ENCODE measurements at places on chromosomes 13 and 19.

DNA sequence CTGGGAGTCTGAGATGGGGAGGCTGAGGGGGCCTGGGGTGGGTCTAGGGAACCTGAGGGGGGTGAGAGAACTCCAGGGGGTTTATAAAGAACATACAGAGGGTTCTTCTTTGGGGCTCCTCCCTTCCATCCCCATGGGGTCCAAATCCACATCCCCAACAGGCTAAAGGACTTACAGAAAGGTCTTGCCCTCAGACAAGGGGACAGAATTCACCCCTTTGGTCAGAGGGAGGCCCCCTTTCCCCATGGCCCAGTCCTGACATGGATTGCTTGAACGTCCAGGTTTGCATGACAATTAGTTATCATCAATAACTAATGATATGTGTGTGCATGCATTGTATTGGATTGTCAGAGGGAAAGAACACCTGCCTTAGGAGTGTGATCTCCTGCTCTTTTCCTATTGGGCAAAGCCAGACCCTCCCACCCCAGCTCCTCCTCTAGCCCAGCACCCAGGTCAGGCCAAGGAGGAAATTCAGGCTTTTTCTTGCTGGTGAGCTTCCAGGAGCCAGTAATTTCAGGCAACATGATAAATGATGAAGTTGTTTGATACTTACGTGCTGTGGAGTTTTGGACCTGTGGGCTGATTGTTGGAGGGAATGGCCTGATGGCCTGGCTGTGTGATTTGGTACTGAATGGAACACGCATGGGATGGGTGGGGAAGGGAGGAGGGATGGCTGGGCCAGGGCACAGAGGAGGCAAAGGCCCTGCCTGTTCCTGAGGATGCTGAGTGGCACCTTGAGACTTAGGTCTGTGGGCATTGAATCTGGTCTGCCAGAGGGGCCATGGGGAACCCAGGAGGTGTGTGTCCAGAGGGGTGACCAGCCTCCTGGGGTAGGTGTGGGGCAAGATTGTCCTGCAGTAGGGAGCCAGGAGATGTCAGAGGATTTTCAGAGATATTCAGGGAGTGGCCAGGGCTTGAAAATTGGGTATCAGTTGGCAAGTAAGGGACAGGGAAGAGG, 1.1 kb downstream of the KLHL26 start:
- DNase-seq = no peak

- DNase-seq = no peak
Measured at GRCh38 chr13:40777809-40778175, 6.8 kb upstream of the MRPS31 start.

DNA sequence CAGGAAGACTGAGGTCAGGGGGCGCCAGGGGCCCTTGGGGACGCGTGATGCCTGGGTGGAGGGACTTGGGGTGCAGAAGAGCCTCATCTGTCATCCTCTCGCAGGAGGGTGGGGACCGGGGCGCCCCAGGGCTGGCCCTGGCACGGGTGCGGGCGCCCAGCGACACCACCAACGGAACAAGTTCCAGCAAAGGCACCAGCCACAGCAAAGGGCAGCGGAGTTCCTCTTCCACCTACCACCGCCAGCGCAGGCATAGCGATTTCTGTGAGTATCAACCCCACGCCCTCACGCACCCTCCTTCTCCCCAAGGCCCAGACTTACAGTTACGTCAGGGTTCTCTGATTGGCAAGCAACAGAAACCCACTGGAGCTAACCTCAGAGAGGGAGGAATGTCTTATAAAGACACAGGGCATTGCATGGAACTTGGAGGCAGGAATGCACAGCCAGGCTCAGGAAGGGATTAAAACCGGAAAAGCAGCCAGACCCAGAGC, 29.4 kb downstream of the MARK4 start:
- no peak for DNase-seq

GRCh38 chr13:95188128-95188527, 113.1 kb downstream of the ABCC4 start:
- no peak for DNase-seq

DNA sequence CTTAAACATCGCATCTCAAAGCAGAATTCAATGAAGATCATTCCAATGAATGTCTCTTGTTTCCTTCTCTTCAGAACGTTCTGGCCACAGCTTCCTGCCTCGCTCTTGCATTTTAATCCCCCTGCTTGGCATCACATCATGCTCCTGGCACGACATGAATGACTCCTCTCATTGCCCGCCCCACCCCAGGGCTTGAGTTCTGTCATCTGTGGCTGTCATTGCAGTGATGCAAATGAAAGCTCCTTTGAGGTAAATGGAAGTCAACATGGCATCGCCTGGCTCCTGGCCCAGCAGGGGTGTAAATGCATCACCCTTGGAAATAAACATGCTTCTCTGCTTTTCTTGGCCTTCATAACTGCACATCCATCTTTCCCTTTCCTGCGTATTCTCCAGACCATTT, 48.6 kb downstream of the SCEL start:
- DNase-seq = no peak

- DNase-seq = no peak
Measured at GRCh38 chr13:33994198-33994597, 176.2 kb downstream of the RFC3 start.

GRCh38 chr19:33401683-33402420, 28.3 kb downstream of the CEBPG start:
- DNase-seq = no peak

- no peak for DNase-seq
Measured at GRCh38 chr19:42311657-42312056, 1.5 kb upstream of the TMEM145 start.

DNA sequence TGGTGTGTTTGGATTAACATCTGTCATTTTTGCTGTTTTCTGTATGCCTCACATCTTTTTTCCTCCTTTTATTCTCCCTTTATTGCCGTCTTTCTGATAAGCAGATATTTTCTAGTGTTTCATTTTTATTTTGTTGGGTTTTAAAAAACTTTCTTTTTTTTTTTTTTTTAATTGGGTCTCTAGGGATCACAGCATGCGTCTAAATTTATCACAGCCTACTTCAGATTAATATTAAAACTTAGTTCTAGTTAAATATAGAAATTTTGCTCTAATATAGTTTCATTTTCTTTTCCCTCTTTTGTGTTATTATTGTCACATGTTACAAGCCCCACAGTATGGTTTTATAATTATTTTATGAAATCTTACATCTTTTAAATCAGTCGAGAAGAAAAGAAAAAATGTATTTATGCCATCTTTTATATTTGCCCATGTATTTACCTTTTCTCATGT, 52.7 kb downstream of the SIPA1L3 start:
- DNase-seq = no peak

- DNase-seq = peak; percentile 69
Measured at GRCh38 chr13:104984296-104984818, 1551.1 kb downstream of the EFNB2 start.

GRCh38 chr13:97295283-97296182, 73.4 kb downstream of the MBNL2 start:
- DNase-seq = no peak
